CD4-positive, alpha-beta T cell (primary cell): ENCODE measurements at places on chromosomes 3 and 15.

- DNase-seq, result peak; percentile 62
Observed at GRCh38 chr15:59299929-59300617, 72.6 kb downstream of the MYO1E start.

GRCh38 chr15:96312641-96313335, 17.7 kb upstream of the NR2F2 start:
- DNase-seq, result no peak

DNA sequence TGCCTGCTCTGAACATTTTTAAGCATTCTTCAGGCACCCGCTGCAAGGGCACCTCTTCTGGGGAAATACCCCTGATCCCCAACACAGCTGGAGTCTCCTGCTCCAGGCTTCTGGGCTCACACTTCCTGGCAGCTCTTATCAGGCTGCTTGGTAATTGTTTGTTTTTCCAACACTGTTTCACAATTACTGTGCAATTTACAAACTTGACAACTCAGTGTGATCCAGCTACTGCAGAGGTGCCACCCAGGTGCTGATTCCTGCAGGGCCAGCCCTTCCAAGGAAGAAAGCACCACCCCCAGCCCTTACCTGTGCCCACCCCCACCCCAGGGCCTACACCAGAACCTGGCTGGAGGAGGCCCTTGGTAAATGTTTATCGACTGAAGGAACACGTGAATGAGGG, 66.5 kb downstream of the MAGEF1 start:
- DNase-seq, result no peak

- DNase-seq, result no peak
Observed at GRCh38 chr3:98791341-98792325, 28.5 kb downstream of the ST3GAL6 start.

- no peak for DNase-seq
Observed at GRCh38 chr15:92291900-92292299, 101.8 kb upstream of the ST8SIA2 start.

- DNase-seq, result no peak
Observed at GRCh38 chr3:178386880-178387279, 149.4 kb upstream of the KCNMB2 start.

GRCh38 chr3:57952208-57952631, 56.0 kb upstream of the FLNB start:
- DNase-seq, result no peak

DNA sequence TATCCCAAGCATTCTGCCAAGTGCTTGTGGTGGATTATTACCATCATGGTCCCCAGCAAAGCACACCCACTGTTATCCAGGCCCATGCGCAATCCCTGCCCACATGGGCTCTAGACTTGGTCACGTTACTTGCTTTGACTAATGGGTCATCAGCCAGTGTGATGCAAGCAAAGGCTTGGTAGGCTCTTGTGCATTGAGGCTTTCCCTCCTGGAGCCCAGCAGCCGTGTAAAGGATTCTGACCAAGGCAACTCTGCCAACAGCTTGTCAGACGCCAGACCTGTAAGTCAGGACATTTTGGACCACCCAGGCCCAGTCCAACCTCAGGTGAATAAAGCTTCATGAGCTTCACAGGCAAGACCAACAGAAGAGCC, 93.9 kb downstream of the ABHD5 start:
- DNase-seq, result no peak

DNA sequence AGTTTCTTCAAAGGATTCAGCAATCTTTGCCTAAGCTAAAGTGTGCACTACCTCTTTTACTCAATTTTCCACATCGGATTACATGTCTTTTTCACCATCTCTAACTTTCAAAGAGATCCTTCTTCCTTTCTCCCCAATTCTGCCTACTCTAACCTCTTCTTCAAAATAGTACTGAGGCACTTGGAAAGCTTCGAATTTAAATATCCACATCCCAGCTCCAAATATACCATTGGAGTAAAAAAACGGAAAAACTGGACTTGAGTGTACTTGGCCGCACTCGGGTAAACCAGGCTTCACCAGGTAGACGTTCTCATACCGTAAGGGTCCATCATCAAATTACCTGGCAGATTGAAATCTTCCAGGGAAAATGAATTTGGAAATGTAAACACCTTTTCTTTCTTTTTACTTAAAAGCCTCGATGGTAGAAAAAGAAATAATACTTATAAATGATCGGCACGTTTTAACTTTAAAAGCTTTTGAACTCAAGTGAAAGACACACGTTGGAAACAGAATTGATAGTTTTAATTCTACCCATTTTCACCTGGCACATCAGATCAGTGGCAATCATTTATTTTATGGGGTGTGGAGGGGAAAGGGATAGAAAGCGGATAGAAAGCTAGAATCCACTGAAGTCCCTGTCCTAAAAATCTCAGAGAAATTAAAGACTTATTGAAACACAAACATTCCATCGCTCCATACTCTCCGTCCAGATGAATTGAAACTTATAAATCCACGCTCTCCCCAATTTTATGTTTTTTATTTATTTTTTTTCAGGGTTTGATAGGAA, 8.2 kb upstream of the MEIS2 start:
- DNase-seq, result no peak

GRCh38 chr15:33191591-33191990, 2.9 kb downstream of the FMN1 start:
- no peak for DNase-seq

DNA sequence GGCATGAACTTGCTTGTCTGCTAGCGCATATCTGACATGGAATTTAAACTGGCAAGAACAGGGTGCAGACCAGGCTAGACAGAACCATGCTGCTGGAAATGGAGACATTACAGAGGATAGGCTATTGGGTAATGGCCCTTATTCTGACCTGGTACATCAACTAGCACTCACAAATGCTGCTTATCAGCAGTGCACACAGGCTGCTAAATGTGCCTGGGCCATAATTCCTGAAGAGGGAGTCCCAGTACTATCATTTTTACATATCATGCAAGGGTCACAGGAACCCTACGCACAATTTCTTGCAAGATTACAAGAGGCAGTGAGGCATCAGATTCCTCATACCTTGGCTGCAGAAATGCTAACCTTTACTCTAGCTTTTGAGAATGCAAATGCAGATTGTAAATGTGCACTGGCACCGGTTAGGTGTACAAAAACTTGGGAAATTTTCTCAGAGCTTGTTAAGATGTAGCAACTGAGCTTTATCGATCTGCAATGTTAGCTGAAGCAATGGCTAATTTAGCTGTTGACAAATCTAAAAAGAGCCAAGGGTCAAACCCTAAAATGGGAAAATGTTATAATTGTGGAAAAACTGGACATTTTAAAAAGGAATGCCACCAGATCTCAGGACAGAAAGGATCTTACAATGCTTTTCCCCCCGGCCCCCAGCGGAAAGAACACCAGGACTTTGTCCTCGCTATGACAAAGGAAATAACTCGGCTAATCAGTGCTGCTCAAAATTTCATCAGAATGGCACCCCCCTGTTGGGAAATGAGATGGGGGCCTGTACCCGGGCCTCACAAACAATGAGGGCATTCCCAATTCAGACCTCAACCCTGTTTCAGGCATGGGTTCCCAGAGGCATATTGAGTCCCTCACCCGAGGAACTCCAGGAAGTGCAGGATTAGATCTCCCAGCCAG, 21.1 kb downstream of the CCRL2 start:
- no peak for DNase-seq

DNA sequence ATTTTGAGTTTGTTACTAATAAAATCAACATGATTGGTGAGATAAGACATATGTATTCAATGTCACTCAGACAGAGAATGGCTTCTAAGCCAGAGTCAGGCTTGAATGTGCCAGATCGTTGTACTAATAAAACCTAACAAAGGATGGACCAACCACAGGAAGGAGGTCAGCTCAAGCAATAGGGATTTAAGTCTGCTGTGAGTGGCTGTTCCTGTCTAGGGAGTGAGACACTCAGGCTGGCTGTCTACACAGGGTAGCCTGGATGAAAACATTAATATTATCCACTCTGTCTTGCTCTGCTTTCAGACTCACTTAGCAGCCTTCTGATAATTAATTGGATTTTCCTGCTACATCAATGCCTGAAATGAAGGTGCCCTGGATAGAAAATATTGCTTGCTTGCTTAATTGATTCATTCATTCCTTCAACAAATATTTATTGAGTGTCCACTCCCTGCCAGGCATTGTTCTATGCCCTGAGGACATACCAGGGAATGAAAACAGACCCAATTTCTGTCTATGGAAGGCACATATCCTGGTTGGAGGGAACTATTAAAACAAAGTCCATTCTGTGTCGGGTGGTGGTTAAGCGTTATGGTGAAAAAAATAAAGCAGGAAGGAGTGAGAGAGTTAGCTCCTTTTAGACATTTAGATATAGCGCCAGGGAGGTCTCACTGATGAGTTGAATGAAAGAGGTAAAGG, 239.4 kb downstream of the CHST2 start:
- DNase-seq, result no peak

GRCh38 chr3:137300703-137301102, 342.9 kb downstream of the IL20RB start:
- no peak for DNase-seq

- DNase-seq, result no peak
Observed at GRCh38 chr3:167743799-167744198, 8.3 kb downstream of the SERPINI1 start.

DNA sequence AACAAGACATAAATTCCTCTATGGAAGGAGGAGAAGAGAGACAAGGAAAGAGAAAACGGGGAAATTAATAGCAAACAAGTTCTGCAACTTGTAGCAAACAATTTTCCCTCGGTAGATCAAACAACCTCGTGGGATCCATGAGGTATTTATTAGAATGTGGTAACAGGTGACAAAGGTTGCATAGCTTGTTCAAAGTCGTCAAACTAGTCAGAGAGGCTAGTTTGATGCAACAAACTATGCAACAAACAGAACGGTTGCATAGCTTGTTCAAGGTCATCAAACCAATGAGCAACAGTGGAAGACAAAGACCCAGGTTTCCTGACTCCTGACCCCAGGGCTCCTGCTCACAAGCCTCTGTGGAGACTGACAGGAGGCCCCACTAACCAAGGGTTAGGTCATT, 20.7 kb downstream of the MB21D2 start:
- no peak for DNase-seq

GRCh38 chr3:129793942-129794310, 99.6 kb downstream of the TMCC1 start:
- no peak for DNase-seq

DNA sequence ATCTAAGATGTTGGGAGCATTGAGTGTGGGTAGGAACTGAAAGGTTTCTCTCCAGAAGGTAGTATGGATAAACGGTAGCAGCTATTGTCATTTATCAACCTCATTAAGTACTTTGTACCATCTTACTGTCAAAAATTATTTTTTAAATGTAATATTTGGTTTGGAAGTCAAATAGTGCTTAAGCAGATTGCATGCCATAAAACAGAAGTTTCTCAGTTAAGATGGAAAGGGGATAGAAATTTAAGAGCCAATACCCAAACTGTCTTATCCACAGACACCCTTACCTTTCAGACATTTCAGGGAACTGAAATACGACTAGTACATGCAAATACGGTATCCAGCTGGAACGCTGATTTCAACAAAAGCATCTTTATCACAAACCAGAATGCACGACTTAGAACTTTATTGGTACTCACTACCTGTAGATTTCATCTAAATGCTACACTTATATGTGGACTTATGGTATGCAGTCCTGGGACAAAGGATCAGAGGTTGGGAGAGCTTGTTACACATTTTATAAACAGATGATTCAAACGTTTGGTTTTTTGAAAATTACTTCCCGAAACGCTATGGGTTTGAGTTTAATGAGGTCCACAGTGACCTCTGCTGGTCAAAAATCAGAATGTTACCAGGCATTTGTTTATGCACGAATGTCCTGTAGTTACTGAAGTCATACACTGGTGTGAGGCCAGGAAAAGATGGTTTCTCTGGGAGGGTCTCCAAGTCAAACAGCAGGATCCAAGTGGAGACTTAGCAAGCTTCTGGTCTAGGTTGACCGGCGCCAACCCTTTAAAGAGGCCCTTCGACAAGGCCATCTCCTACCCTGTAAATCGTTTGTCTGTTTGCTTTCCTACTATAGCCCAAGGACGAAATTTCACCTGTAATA, 45.7 kb upstream of the DUT start:
- peak; percentile 69 for DNase-seq

- no peak for DNase-seq
Observed at GRCh38 chr3:16551342-16551976, 38.0 kb upstream of the RFTN1 start.

DNA sequence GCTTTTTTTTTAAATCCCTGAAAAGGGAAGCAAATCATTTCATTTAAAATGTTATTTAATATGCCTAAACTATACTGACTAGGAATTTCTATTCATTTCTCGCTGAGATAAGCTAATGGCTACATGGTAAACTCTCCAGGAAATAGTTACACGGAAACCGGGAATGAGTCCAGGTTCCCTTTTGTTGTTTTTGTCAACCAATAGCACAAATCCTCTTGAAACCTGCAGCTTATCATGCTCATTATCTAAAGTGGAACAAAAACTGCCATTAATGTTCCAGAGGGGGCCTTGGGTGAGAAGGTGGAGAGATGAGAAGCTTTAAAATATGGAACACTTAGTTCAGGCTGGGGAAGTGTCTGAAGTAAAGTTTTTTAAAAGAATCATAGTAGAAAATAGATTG, 113.5 kb upstream of the ALCAM start:
- DNase-seq, result no peak

DNA sequence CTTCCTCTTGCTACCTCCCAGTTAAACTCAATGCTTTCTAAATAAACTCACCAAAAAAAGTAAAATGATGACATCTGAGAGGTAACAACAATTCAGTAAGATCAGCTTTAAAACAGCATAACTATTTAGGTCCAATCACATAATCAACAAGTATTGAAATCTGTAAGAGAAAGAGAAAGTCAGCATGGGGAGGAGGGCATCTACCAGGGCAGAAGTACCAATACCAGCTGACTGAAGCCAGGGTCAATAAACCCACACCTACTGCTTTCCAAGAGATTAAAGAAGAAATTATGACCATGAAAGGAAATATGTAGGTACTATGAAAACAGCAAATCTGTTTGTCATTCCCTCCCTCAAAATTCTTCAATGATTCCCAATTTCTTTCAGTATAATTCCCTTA, 42.2 kb upstream of the IGF2BP2 start:
- no peak for DNase-seq

- no peak for DNase-seq
Observed at GRCh38 chr3:72320955-72321303, 527.3 kb downstream of the SHQ1 start.

GRCh38 chr15:95761501-95762165, 568.9 kb upstream of the NR2F2 start:
- no peak for DNase-seq

GRCh38 chr3:129481766-129482332, 41.8 kb downstream of the IFT122 start:
- peak; percentile 40 for DNase-seq

- DNase-seq, result no peak
Observed at GRCh38 chr15:80384432-80384831, 19.8 kb upstream of the ARNT2 start.
